Activated CD4-positive, alpha-beta T cell treated with anti-CD3 and anti-CD28 coated beads, Interleukin-2, amount 10 ng/mL, durations not matched to agents 7 days and 5 days (primary cell): ENCODE measurements at places on chromosomes 3 and 15. TPM values are rescaled to one million over a fixed set of nuclear protein-coding genes. Genes with fewer than 3 reads are reported as not detected.

DNA sequence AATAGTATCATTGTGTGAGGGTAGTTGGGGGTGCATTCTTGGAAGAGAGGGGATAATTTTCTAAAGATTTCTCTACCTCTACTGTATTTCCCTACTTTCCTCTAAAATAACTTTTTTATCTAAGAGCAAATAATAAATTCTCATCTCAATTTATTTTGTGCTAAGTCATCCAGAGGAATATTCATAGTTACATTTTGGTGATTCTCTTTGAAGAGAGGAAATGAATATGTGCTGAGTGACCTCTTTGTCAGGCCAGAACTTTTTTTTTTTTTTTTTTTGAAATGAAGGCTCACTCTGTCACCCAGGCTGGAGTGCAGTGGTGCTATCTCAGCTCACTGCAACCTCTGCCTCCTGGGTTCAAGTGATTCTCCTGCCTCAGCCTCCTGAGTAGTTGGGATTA is 15.1 kb upstream of the CCDC80 start:
- peaks cover 7% of the 10 kb centered on the region for H3K27me3 ChIP-seq
- peaks cover 7% of the 10 kb centered on the region for H3K4me1 ChIP-seq
- H3K4me3 ChIP-seq = no peak overlapping the region
- H3K36me3 ChIP-seq = peaks cover 3% of the 10 kb centered on the region
- H3K27ac ChIP-seq = no peak overlapping the region

- no peaks in the 10 kb centered on the region for H3K27me3 ChIP-seq
- H3K4me3 ChIP-seq = no peak overlapping the region
- H3K4me1 ChIP-seq = no peaks in the 10 kb centered on the region
- no peak for DNase-seq
Measured at GRCh38 chr3:89364314-89364713, 256.9 kb downstream of the EPHA3 start.

- H3K27ac ChIP-seq = no peak overlapping the region
- no peaks in the 10 kb centered on the region for H3K36me3 ChIP-seq
- no peak for DNase-seq
- H3K4me1 ChIP-seq = no peaks in the 10 kb centered on the region
Measured at GRCh38 chr3:192930577-192930976, 12.9 kb upstream of the MB21D2 start.

GRCh38 chr15:69299943-69300588 is 1.4 kb downstream of the PAQR5 start:
- peaks cover 42% of the 10 kb centered on the region for H3K27me3 ChIP-seq
- no peak for DNase-seq
- H3K4me1 ChIP-seq = no peaks in the 10 kb centered on the region
- no peak overlapping the region for H3K27ac ChIP-seq

DNA sequence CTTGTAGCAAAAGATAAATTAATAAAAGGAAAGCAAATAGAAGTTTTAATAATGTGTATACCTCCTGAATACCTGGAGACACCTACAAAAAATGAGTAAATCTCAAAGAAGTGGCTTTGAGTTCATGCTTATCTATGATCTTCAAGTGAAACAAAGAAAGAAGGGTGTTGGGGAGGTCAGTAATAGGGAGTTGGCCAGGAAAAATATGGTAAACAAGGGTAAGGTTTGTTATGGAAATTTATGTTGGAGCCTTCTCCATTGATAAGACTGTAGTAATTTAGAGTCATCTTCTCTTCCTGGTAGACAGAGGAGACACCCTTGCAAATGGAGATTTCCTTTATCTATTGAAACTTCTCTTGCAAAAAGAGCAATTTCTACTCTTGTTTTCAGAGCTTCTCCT is 6.6 kb upstream of the CCR8 start:
- no peak overlapping the region for H3K4me3 ChIP-seq
- peaks cover 11% of the 10 kb centered on the region for H3K27me3 ChIP-seq
- DNase-seq = no peak
- H3K4me1 ChIP-seq = peaks cover 53% of the 10 kb centered on the region
- peaks cover 6% of the 10 kb centered on the region for H3K36me3 ChIP-seq

- H3K27ac ChIP-seq = no peak overlapping the region
- no peaks in the 10 kb centered on the region for H3K4me1 ChIP-seq
- H3K36me3 ChIP-seq = no peaks in the 10 kb centered on the region
- peaks cover 3% of the 10 kb centered on the region for H3K27me3 ChIP-seq
- no peak for DNase-seq
- no peak overlapping the region for H3K4me3 ChIP-seq
Measured at GRCh38 chr3:146222204-146223046, 28.5 kb downstream of the PLSCR4 start.

- no peak overlapping the region for H3K4me3 ChIP-seq
- no peaks in the 10 kb centered on the region for H3K27me3 ChIP-seq
- H3K4me1 ChIP-seq = peaks cover 2% of the 10 kb centered on the region
- peaks cover 21% of the 10 kb centered on the region for H3K36me3 ChIP-seq
Measured at GRCh38 chr15:66515901-66516322, 10.8 kb downstream of the ZWILCH start.

DNA sequence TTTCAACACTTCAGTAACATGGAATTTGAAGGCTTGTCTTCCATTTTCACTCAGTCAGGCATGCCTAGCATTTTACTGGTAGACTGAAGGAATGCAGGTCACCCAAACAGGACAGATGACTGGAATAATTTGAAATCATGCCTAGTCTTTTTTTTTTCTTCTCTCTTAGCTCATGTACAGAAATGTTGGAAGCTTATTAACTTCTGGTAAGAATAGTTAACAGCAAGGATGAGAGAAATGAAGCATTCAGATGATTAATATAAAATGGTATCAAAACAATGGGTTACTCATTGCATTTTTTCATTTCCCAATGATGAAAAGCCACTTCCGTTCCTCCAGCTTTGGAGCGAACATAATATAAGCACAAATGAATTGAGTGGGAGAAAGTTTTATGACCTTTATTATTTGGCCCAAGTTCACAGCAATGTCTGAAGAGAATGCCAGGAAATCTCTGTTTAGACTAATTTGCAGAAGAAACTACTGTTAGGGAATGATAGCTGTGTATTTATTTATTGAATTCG is 431.6 kb upstream of the RASGRP1 start:
- no peak overlapping the region for H3K27ac ChIP-seq
- H3K36me3 ChIP-seq = no peaks in the 10 kb centered on the region
- no peak for DNase-seq
- H3K4me3 ChIP-seq = no peak overlapping the region
- H3K4me1 ChIP-seq = peaks cover 11% of the 10 kb centered on the region

The GOLGA6D gene
- total RNA-seq = not detected

The LARP6 gene
- not detected for total RNA-seq
